Suppressor macrophage treated with lipopolysaccharide for 1 hour (primary cell): ENCODE measurements at places on chromosomes 1 and 21.

DNA sequence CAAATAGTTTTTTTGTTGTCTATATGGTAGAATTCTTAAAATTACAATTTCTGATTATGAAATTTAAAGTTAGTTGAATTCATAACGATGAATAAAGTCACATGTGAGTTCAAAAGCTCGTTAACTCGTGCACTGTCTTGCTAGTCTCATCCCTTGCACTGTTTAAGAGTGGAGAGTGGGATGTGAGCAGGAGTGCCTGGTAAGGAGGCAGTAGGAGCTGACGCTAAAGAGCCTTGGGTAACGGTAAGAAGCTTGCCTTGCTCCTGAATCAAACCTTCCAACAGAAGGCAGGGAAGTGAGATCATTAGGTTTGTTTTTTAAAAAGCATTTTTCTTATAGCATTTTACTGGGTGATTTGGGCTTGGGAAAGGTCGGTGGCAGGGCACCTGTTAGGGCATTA, 2.3 kb upstream of the FASLG start:
- DNase-seq, result no peak

DNA sequence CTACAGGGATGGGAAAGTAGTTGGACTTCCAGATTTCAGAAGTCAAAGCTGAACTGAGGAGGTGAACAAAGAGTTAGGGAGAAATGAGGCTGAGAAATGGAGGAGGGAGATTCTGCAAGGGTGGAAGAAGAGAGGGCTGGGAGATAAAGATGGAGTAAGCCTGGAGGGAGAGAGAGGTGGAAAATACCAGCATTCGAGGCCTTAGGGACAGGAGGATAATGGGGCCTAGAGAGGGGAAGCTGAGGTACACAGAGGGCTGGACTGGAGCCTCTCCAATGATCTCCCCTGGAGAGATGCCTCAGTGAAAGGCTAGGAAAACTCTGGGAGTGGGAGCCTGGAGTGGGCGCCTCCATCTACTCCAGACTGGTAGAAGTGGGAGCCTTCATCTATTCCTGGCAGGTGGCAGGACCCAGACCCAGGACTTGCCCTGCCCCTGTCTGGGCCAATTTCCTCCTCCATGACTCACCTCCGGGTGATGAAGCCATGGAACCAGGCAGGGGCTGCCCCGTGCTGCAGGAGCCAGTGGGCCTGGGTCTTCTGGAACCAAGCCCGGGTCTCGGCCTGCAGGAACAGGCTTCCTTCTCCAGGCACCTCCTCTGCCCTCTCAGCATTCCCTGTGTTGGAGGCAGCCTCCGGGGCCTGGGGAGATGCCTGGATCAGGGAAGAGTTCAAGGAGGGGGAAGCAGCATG, 1.9 kb downstream of the SH2D2A start:
- DNase-seq, result peak; percentile 35

DNA sequence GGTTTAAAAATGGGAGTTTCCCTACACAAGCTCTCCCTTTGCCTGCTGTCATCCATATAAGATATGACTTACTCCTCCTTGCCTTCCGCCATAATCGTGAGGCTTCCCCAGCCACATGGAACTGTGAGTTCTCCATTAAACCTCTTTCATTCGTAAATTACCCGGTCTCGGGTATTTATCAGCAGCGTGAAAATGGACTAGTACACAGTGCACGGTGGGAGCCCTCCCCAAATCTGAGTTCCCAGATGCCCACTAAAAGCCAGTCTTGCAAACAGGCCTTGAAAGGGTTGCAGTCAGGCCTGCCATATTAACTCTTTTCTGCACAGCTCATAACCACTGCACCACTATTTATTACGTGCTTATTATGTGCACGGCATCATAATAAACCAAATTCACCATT, 400.9 kb downstream of the PRDM2 start:
- no peak for DNase-seq

DNA sequence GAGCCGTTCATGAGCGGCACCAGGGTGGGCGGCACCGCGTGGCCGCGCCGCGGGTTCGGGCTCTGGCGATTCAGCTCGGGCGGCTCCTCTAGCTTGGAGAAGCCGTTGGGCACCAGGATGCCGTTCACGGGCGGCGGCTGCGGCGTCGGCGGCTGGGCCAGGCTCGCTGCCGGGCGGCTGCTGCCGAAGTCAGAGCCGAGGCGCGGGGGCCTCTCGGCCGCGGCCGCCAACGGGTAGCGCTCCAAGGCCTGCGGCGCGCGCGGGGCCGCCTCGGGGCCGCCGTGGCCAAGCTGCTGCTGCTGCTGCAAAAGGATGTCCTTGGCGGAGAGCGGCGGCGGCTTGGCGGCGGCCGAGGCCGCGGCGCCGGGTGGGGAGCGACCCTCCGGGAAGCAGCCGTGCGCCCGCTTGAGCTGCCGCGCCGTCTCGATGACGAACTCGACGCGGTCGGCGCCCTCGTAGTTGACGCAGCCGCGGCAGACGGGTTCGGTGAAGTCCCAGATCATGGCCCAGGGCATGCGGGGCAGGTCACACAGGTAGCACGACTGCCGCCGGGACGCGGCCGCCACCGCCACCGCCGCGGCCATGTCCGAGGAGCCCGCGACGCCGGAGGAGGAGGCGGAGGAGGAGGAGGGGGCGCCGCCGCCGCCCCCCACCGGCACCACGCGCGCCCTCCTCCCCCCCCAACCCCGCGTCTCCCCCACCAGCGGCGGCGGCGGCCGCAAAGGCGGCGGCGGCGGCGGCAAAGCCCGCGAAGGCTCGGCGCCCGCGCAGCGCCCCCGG, 877 bp downstream of the IRF2BP2 start:
- peak; percentile 72 for DNase-seq

DNA sequence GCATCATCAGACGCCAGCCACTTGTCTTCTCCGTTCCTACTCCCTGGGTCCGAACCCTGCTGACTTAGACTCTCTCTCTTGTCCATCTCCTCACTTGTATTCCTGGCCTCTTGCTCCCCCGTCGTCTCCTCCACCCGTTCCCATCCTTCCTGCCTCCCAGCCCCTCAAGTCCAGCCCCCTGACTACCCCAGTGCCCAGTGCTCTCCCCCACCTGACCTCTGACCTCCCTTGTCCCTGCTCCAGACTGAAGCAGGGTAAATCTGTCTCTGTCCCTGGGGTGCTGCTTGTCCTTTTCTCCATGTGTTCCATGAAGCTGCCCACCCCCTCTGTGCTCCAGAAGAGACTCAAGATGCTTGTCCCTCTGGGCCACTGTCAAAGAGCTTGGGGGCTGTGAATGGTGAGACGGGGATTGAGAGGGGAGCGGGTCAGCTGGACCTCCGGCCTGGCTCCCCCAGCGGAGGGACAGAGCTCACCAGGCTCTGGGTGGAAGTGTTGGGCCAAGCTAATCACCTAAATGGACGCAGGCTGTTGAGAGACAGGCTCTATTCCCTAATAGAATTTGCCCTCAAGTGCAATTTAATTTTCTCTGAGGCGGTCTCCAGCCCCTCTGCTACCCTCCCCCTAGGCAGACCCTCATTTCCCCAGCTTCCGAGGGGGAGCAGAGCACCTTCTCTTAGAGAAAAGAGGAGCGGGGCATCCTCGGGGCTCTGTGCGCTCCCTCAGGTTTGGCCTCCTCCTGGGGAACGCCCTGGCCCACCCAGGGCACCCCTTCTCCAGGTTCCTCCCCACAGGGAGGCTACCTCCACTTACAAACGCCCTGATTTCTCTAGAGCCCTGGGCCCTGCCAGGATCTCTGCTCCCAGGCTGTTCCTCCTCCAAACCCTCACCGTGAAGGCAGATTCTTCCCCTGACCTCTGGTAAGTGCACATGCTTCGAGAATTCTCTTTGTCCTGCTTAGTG, 11.0 kb upstream of the LHX4 start:
- DNase-seq, result no peak

DNA sequence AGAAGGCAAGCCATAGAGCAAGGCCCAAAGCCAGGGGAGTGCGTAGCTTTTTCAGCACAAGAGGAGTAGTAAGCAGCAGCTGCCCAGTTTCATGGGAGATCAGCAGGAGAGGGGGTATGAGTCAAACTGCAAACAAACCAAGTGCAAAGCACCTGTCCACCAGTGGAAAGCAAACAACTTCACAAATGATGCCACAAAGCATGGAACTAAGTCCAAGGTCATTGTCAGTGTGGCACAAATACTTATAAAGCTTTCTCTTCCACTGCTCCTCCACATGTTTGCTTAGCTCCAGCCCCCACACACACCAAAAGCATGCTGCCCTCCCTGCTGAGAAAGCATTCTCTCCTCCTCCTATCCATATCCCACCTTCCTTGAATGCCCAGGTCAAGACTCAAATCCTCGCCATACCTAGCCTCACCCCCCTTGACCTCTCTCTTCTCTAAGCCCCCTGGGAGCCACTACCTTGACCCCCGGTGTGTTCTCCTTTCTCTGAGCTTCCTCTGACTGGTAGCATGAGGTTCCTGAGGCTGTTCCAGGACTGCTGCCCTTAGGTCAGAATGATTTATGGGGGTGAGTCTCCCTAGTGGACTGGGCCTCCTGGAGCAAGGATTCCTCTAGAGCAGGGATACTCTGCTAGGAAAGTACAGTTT, 70.4 kb downstream of the DMAP1 start:
- DNase-seq, result no peak

DNA sequence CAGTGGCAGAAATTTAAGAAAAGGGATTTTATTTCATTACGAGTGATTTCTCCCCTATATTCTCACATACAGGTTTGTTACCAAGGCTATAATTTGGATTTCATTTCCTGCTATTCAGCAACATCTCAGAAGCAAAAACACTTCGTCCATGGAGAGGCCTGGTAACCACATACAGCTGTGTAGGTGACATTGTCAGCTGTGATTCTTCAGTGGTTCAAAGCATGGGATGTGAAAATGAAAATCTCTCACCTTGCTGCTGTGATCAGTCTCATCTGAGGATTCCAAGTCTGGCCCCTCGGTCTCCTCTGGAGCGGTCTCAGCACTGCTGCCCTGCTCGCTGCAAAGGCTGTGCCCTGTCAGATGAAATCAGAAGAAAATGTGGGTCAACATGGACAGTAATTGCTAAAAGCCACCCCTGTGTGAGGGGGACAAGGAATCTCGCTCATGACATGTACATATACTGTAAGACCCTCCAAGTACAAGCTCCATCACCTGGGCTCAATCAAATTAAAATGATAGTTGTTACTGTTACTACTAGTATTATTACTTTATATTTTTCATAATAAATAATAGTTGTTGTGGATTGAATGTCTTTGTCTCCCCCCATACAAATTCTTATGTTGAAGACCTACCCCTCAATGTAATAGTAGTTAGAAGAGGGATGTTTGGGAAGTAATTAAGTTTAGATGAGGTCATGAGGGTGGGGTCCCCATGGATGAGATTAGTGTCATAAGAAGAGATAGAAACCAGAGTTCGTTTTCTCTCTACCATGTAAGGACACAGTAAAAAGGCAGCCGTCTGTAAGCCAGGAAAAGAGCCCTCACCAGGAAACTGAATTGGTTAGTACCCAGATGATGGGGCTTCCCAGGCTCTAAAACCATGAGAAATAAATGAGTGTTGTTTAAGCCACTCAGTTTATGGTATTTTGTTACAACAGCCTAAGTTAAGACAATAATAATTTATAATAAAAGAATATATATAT, 126.7 kb upstream of the KRTAP19-8 start:
- DNase-seq, result no peak

DNA sequence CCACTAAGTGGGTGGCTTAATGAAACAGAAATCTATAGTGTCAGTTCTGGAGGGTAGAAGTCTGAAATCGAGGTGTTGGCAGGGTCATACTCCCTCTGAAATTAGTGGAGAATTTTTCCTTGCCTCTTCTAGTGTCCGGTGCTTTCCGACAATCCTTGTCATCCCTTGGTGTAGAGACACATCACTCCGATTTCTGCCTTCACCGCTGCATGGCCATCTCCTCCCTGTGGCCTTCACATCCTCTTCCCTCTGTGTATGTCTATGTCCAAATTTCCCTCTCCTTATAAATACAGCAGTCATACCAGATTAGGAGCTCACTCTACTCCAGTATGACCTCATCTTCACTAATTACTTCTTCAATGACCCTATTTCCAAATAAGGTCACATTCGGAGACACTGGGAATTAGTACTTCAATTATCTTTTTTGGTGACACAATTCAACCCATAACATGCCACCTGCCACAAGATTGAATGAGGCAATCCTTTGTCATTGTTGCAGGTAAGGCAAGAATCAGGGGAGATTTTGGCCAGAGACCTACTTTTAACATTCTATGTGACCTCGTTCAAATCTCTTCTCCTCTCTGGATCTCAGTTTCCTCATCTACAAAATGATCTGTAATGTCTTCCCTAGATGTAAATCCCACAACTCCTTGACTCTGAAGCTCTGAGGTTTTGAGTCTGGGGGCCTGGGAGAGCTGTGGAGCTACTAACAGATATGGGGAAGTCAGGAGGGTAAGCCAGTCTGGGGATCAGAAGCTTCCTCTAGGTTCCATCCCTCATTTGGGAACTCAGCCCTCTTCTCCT, 16.1 kb downstream of the NAV1 start:
- DNase-seq, result no peak

DNA sequence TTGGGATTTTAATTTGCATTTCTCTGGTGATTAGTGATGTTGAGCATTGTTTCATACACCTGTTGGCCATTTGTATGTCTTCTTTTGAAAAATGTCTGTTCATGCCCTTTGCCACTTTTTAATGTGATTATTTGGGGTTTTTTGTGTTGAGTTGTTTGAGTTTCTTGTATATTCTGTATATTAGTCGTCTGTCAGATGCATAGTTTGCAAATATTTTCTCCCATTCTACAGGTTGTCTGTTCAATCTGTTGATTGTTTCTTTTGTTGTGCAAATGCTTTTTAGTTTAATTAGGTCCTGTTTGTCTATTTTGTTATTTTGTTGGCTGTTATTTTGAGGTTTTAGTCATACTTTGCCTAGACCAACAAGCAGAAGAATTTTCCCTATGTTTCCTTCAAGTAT, 164.0 kb upstream of the CXADR start:
- DNase-seq, result no peak

GRCh38 chr1:84504580-84505492, 1.4 kb upstream of the SPATA1 start:
- peak; percentile 68 for DNase-seq

- peak; percentile 85 for DNase-seq
Measured at GRCh38 chr1:60874718-60875117, 207.6 kb upstream of the NFIA start.

GRCh38 chr1:182688436-182689205, 4.2 kb upstream of the RGS8 start:
- DNase-seq, result peak; percentile 4

DNA sequence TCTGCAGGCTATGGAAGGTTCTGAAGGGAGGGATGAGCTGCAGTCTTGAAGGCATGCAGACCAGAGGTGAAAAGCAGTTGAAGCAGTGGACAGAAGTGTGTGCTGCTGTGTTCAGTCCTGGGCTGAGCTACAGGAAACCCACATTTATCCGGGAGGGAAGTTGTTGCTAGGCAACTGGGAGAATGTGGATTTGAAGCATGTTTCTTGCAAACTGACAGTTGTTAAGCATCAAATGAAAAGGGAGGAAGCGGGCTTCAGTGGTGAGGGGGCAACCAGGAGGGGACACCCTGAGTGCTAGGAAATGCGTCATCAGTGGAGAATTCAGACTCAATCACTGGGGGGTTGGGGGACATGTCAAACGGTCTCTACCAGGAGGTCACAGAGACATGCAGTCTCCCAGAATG, 28.7 kb downstream of the ABCA4 start:
- DNase-seq, result peak; percentile 19

DNA sequence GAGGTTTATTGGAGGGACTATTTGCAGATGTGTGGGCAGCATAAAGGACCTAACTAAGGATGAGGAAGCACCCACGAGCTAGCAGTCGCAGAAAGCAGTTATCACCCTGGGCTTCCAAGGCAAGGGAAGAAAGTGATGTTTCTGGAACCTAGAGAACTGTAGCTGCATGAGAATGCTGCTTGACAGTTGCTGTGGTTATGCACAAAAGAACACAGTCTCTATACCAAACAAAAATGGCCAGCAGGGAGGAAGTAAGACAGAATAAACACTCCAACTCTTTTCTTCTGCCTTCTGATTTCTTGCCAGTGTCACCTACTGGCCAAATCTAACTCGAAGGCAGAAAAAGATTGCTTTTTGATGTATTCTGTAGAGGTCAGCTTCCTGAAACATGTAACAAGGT, 190.2 kb downstream of the RASAL2 start:
- DNase-seq, result peak; percentile 43
